ENCODE measurements at places on chromosomes 2 and 18.

DNA sequence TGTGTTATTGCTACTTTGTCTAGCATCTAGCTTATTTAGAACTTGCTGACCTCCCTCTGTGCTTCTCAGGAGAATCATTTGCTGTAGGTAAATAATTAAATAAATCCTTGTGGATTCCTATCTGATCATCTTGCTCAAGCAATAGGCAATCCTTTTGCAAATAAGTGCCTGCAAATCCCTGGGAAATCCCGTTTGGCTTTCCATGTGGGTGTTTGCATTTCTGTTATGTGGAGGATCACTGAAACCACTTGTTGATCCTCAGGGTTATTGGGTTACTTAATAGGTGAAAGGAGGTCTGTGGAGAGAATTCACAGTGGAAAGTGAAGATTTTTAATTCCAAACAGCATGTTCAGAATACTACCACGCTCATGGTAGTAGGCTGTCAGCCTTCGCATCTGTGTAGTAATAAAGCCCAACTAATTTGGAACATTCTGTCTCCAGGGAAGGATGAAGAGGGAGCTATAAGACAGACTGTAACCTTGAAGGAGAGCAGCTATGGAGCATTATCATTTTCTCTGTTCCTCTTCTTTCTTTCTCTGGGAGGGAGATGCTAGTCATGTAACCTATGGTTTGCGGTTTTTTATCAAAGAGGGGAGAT is 72.5 kb downstream of the GULP1 start:
- no peak for DNase-seq

DNA sequence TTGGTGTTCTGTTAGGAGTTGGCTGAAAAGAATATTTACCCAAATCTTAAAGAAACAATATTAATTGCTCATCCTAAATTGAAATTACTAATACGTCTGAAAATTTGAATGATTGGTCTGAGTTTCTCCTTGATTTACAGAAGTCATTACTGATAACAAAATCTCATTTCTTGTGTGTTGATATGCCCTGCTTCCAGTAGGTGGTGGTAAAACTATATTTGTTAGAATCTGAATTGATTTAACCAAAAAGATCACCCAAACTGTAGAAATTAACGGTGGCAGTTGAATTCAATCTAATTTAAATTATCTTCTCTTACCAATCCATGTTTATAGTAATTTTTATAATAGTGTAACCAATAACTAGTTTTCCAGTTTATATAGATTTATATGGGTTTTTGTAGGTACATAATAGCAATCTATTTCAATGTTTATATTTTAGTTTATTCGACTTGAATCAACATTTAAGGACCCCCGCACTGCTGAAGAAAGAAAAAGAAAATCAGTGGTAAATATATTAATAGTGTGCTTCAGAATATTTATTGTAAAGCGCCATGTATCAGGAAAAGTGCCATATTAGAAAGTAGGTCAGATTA is 38.3 kb downstream of the PAPOLG start:
- no peak for DNase-seq

DNA sequence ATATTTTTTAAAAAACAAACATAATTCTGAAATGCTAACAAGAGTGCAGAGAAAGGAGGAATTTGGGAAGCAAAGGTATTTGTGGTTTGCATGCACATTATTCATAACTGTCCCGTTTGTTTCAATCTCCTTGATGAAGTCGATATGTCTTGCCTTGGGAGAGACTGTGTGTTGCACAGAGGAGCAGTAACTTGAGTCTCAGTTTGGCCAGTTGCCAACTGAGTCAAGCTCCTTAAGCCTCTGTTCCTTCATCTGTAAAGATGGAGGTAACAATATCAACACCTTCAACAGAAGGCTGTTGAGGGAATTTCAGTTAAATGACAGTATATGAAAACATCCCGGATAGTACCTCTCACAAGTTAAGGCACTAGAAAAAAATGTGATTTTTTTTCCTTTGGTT is 226.2 kb downstream of the ASXL3 start:
- DNase-seq, result no peak

DNA sequence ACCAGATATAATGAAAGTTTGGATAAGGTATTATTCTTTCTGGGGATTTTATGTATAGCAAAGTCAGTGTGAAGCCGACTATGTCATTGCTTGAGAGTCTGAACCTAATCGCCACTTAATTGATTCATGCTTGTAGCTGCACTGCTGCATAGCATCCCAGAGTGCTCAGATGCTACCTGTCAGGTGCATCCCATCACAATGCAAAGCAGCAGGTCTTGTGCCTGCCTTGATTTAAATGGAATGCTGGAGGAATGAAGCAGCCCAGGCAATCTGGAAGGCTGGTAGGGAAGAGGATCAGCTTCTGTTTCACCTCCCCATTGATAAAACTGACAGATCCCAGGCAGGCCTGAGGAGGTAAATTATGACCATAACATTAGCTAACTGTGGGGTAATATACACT is 40.4 kb upstream of the ATIC start:
- DNase-seq, result no peak

GRCh38 chr2:241813644-241814392 is 4.8 kb downstream of the NEU4 start:
- DNase-seq, result no peak

DNA sequence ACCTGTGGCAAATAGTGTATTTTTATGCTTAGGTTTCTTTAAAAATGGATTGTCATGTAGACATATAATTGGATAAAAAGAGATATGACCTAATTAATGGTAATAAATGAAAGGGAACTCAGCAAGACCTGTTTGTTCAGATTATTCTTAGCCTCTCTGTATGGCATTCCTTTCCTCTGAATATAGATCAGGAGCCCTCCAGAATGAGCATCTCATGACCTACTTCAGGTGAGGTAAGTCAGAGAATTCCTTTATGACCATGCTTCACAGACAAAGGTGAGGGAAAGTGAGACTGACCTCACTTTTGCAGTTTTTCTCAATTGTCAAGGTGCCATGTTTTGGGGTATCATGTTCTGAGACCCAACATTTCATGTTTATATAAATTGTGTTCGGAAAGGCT is 1744.3 kb upstream of the PIK3C3 start:
- no peak for DNase-seq
